ENCODE measurements at places on chromosomes 4 and X.

DNA sequence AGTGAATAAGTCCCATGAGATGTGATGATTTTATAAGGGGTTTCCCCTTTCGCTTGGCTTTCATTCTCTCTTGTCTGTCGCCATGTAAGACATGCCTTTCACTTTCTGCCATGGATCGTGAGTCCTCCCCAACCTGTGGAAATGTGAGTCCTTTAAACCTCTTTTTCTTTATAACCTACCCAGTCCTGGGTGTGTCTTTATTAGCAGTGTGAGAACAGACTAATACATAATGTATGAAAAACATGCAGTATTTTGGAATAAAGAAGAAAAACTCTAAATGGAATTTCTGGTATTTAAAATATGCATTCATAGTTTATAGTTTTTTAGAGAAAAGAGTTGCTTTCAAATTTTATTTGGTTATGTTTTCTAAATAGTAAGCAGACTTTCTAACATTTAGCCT, 360.7 kb downstream of the PCDH7 start:
- DNase-seq, result no peak

GRCh38 chrX:29143756-29144155, 556.5 kb downstream of the IL1RAPL1 start:
- no peak for DNase-seq

DNA sequence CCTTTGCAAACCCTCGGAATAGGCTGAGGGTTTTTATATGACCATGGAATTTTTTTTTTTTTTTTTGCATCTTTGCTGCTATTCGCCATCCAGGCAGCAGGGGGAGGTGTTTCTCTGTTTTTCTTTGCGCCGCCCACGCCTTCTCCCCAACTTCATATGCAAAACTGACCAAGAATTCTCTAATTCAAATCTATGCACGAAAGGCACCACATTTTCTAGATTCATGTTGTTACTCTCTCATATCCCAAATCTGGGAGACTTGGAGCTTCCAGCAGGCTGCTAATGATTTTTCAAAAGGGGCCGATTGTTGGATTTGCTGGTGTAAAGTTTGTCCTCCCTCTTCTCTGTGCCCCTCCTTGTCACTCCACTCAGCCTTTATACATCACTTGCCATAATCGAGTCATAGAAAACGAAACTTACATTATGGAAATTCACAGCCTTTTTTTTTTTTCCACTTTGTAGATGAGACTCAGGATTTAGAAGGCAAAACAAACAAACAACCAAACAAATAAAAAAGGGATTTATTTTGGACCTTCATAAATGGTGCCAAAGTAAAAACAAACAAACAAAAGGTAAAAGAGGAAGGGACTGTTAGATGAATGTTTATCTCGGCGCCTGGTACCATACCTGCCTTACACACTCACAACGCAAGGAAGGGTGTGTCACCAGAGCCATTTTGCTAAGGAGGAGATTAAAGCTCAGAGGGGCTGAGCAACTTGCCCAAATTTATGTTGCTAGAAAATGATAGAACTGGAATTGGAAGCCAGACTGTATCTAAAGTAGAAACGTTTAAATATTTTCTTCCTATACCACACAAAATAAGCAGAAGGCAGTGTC, 29.3 kb upstream of the BOD1L1 start:
- DNase-seq, result no peak

DNA sequence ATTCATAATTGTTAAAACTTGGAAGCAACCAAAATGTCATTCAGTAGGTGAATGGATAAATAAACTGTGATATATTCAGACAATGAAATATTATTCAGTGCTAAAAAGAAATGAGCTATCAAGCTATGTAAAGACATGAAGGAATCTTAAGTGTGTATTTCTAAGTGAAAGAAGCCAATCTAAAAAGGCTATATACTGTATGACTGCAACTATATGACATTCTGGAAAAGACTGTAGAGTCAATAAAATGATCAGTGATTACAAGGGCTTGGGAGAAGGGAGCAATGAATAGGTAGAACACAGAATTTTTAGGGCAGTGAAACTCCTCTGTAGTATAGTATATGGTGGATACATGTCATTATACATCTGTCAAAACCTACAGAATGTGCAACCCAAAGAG, 139.9 kb downstream of the FRYL start:
- no peak for DNase-seq

GRCh38 chr4:101528526-101528925, 181.2 kb upstream of the PPP3CA start:
- no peak for DNase-seq

DNA sequence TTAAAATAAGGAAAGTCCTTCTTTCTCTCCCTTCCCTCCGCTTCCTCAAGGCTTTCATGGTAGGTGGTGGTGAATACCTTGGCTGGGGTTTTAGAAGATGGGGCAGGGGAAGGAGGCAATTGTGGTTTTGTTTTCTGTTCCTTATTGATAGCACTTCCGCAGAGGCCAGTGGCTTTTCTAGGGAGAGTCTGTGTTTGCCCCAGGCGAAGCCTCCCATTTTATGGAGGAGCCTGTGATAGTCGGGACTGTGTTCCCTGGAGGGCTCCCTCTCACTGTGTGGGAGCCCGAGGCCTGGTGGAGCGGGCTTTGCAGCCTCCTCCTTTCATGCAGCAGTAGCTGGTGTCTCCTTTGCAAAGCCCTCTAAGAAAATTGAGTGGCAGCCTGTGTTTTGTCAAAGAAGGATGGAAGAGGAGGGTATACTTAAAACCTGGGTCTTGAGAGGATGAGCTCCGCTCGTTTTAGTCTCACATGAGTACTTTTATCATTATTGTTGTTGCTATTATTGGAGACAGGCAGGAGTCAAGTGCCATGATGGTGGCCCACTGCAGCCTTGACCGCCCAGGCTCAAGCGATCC, 29.8 kb upstream of the STOX2 start:
- no peak for DNase-seq

GRCh38 chrX:46912098-46912602, at the start of gene JADE3:
Gene JADE3, plus strand, starts transcription at chrX:46912421. Its CDS starts 72,474 bp downstream, at chrX:46984895.
- DNase-seq, result no peak

DNA sequence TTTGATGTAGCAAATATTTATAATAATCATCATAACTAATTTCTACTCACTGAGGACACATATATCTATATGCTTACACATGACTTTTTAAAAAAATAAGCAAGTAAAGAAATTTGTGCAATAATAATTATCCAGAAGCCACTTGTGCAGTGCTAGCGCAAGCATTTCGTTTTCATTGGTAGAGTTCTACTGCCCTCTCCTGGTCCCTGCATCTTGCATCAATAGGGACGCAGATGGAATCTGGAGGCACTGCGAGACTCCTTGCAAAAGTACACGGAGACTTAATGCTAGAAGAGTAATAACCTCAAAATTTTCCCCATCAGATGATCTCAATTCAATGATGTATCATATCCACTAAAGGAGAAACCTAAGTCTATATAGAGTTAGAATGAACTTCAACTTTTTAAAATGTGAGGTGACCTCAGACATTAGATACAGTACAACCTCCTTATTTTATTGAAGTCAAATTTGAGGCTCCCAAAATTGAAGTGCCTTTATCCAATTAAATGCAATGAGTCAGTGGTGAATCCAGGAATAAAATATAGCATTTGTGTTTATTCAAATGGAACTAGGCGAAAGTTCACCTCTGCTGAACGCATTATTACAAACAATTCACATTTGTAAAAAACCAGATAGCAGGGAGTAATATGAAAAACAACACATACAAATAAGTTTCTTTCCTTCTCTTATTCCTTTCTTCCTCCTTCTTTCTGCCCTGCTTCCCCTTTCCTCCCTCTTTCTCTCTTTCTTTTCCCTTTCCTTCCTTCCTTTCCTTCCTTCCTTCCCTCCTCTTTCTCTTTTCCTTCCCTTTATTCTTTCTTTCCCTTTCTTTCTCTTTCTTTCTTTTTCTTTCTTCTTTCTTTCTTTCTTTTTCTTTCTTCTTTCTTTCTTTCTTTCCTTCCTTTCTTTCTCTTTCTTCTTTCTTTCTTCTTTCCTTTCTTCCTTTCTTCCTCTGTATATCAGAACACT, 450.0 kb downstream of the ANKRD50 start:
- peak; percentile 5 for DNase-seq

DNA sequence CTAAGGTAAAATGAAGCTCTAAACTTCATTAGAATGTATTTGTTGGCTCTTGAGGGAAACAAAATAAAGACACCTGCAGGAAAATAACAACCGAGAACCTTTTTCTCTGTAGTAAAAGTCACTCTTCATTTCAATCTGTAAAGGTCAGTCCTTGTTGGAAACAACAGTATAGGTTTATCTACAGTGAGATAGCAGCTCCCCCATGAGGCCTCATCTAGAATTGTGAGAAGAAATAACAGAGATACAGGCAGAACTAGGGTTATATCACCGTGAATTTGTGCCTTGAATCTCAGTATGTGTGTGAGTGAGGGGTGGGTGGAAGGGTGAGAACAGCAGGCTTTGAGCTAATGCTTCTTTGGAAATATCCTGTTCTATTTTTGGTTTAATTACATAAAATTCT, 107.8 kb upstream of the FMR1 start:
- no peak for DNase-seq

DNA sequence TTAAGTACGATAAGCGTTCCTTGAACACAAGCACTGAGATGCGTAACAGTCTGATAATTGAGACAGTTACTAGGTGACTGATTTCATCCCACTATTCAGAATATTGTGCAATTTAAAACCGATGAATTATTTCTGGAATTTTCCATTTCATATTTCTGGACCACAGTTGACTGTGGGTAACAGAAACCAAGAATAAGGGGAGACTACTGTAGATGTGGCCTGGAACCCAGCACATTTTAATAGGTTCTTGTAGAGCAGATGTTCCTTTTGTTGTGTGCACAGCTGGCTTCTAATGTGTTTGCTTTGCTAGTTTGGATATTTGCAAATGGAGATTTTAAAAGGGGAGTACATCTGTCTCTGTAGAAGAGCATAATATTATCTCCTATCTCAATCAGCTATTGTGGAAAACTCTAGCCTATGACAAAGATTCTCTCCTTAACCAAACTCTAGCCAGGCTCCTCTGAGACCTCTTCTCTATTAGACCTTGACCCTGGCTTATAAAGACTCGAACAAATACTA, 16.4 kb downstream of the NAAA start:
- no peak for DNase-seq

GRCh38 chrX:38400389-38400910, 48.0 kb downstream of the OTC start:
- DNase-seq, result no peak

DNA sequence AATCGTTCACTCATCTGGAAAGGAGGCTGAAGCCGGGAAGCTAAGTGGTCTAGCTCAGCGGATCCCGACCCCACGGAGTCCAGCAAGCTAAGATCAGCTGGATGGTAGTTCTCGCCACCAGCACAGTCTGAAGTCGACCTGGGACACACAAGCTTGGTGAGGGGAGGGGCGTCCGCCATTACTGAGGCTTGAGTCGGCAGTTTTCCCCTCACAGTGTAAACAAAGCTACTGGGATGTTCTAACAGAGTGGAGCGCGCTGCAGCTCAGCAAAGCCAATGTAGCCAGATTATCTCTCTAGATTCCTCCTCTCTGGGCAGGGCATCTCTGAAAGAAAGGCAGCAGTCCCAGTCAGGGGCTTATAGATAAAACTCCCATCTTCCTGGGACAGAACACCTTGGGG, 555.4 kb downstream of the BCOR start:
- no peak for DNase-seq

DNA sequence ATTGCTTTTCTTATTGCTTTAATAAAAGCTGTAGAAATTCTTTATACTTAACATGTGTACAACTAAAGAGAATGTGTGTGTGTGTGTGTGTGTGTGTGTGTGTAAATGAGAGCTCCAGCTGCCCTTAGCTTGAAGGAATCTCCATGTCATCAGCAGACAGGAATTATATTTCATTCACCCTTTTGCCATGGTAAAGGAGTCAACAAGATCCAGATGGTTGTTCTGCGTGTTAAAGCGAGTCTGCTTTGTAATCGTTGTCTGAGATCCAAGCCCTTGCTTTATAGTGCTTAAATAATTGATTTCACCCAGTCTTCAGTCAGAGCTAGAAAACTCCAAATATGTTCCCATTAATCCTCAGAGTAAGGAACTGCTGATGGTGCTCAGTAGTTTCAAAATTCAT, 285.5 kb downstream of the PDGFC start:
- peak; percentile 35 for DNase-seq

- DNase-seq, result no peak
Observed at GRCh38 chr4:109412776-109413175, 20.8 kb upstream of the SEC24B start.

DNA sequence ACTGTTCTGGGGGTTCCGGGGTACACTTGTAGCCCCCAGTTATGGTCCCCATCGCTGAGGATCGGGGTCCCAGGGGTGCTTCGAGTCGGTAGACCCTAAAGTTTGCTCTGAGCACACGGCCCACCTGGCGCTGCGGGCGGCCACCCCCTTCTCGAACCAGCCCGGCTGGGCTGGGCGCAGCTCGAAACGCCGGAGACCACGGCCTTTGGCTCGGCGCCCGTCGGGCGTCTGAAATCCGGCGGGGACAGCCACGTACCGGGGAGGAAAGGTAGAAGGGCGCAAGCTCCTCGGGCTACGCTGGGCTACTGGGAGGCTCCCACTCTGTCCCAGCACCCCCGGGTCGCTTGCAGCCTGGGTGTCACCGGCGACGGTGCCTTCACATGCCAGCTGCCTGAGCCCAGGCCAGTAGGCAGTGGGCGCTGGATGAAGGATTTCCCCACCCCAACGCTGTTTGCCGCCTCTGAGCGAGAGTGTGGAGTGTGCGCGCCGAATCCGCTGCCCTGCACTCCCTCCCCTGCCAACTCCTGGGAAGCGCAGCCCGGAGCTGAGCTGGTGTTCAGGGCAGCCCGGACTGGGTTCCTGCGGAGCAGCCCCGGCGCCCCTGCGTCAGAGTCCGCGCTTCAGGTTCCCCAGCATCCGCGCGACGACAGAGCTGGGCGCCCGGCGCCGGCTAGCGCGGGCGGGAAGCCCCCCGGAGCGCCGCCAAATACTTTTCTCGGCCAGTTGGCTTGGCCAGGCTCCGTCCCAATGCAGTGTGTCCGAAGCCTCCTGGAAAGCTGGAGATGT, 637 bp downstream of the MAMLD1 start:
- no peak for DNase-seq
